ENCODE measurements at places on chromosomes 11 and 22.

- DNase-seq, result no peak
These were observed 61.5 kb downstream of the PDE3B start for GRCh38 chr11:14705067-14705466.

DNA sequence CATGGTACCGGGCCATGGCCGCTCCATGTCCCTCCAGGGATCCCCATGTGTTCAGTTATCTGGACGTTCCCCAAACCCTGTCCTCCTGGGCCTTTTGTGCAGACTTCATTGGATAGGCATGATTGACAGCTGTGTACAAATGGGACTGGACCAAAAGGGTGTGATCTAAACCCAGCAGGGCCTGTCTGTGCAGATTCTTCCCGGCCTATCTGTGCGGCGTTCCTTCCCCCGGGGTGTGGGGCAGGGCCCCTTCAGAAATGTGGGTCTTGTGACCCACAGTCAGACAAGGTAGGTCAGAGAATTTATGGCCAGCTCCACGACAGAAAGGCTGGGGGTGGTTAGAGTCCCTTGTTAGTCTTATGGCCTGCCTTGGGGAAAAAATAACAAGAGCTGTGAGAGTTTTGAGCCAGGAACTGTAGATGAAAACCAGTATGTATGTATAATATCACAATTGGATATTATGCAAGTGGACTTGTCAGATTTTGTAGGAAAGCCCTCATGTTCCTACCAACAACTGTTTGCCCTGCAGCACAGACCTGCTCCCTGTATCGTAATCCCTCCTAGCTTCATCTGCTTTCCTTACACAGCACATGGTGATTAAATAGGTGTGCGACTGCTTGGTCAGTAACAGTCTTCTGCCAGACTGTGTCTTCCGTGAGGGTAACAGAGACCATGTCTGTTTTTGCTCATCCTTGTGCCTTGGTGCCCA lies 31.7 kb downstream of the AP2A2 start:
- DNase-seq, result no peak

DNA sequence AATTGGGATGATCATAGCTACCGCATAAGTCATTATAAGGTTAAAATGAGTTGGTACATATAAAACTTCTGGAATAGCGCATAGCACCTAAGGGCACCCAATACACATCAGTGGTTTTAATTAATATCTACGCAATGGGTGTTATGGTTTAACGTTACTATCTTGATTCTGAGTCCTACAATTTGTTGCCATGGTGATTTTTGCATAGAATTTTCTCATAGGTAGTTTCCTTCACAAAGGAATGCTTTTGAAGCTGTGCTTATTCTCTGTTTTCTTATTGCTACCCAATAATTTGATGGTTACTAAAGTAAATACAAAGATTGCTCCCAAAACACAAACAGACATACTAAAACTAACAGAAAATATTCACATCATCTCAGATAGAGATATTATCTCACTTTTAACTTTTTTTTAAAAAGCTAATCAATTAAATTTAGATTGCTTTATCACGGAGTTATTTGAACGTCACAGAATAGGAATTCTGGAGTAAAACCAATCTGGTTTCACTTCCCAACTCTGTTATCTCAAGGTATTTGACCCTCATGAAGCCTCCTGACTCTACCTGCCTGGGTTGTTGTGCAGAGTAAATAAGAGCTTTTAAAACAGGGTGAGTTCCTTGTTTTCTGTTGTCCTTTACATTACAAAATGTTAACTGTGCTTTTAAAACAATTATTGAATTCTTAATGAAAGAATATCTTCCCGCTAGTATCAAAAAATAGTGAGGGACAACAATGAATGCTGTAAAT lies 635.5 kb upstream of the CCDC90B start:
- no peak for DNase-seq

DNA sequence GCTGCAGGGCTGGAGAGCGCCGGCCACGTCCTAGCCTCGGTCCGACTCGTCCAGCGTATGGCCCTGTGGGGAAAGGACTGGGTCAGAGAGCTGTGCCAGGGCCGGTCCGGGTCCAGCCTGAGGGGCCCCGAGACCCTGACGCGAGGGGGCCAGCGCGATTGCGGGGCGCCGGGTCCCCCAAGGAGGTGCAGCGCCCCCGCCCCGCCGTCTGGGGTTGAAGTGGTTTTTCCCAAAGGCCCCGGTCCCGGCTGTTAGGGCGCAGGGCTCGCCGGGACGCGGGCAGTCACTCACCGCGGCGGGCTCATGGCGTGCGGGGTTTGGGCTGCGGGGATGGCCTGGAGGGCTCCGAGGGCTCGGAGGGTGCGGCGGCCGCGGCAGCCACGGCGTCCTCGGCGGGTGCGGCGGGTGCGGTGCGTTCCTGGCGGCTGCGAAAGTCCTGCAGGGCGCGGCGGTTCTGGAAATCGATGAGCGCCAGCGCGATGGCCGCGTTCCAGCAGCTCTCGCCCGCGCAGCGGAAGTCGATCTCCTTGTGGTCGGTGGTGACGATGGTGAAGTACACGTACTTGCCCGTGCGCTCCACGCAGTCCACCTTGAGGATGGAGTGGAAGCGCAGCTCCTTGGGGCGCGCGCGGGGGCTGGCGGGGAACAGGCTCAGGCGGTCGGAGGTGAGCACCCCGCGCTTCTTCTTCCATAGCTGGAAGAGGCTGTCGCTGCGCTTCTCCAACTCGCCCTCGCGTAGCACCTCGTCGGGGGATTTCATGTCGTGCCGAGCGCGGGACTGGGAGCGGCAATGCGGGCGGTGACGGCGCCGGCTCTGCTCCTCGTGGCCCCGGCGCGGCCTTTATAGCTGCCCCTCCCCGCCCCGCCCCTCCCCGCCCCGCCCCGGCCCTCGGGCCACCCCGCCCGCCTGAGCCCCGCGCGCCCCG lies at the start of gene PHLDA2:
TSS of gene PHLDA2 (minus strand) at position 816 of the 926 bp plus-strand sequence. CDS start at position 760, 56 bp downstream.
- DNase-seq, result peak; percentile 74

DNA sequence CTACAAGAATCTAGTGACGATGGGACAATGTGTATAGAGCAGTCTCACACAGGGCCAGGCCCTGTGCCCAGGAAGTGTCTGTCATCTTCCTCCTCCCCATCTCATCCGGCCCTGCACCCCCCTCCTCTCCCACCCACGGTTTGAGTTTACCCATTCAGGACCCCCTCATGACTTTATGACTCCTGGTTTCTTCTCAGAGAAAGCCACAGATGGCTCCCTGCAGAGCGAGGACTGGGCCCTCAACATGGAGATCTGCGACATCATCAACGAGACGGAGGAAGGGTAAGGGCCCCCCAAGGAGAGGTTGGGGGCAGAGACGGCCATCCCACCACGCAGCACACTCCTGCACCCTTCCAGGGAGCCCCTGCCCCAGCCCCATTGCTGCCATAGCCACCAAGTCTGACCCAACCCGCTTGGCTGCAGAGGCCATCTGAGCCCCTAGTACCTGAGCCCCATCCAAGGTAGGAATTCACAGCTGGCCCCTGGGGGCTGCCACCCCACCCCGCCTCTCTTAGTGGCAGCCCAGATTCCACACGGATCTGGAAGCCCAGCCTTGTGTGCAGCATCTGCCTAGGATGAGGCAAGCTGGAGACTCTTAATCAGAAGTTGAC lies 18.1 kb downstream of the TOM1 start:
- DNase-seq, result no peak

- DNase-seq, result no peak
These were observed 19.7 kb downstream of the MOGAT2 start for GRCh38 chr11:75737314-75737713.

DNA sequence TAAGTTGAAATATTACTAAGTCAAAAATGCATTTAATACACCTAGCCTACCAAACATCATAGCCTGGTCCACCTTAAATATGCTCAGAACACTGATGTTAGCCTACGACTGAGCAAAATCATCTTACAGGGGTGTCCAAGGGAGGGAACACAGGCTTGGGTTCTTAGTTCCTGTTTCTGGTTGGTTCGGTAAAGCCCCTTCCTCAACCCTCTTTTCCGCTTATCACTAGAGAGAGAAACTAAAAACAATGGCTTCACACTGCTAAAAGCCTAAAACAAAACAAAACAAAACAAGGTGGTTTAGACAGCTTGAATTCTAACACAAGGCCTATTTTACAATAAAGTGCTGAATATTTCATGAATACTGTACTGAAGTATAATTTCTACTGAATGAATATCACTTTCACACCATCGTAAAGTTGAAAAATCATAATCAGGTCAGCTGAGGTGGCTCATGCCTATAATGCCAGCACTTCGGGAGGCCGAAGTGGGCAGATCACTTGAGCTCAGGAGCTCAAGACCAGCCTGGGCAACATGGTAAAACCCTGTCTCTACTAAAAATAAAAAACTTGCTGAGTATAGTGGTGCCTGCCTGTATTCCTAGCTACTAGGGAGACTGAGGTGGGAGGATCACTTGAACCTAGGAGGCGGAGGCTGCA lies 118.0 kb downstream of the SIK3 start:
- DNase-seq, result no peak

DNA sequence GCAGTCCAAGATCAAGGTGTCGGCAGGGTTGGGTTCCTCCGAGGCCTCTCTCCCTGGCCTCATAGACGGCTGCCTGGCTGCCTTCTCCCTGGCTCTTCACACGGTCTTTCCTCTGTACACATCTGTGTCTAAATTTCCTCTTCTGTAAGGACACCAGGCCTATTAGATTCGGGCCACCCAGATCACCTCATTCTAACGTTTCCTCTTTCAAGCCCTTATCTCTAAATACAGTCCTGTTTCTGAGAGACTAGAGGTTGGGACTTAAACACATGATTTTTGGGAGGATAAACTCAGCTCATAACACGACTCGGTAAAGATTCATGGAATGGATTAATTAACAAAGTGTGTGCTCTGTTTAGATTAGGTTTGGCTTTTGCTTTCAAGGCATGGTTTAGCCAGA lies 136.0 kb upstream of the SORL1-AS1 start:
- DNase-seq, result no peak

GRCh38 chr11:72441752-72442207 lies 7.4 kb upstream of the CLPB start:
- peak; percentile 10 for DNase-seq

DNA sequence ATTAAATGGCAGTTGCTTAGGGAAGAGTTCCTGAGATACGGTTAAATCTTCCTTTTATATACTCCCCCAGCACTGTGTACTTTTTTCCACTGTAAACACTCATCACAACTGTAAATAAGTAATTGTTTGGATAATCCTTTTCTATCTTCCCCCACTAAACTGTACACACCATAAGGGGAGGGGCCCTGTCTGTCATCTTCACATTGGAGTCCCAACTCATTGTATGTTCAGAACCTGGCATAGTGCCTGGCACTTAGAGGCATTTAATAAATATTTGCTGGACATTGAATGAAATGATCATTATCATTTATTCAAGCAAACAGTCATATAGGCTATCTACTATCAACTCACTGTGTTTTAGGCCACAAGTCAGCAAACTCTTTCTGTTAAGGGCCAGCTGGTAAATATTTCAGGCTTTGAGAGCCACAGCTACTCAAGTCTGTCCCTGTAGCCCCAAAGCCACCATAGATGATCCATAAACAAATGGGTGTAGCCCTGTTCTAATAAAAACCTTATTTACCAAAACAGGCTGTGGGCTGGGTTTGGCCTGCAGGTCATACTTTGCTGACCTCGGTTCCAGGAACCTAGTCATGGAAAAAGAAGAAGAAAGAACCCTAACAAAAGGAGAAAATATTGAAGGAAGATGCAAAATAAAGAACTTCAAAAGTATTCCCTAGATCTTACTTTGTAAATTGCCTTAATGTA lies 70.0 kb downstream of the AMOTL1 start:
- DNase-seq, result no peak

- DNase-seq, result no peak
These were observed 784.8 kb downstream of the TBC1D22A start for GRCh38 chr22:47547239-47547661.

DNA sequence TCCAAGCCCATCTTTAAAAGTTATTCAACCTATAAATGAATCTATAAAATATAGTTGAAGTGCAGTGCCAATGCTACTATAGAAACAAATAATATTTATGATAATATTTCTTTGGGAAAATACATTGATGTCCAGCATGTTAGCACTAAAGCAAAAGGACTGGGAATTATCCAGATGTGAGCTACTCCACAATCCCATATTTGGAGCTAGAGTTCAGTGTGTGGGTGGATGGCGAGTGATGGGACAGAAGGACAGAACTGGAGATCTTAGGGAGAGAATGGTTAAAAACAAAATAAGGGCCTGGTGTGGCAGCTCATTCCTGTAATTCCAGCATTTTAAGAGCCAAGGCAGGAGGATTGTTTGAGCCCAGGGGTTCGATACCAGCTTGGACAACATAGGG lies 216.8 kb downstream of the TMEM135 start:
- DNase-seq, result no peak

- no peak for DNase-seq
These were observed 177.5 kb upstream of the POU2AF2 start for GRCh38 chr11:111067994-111068393.

DNA sequence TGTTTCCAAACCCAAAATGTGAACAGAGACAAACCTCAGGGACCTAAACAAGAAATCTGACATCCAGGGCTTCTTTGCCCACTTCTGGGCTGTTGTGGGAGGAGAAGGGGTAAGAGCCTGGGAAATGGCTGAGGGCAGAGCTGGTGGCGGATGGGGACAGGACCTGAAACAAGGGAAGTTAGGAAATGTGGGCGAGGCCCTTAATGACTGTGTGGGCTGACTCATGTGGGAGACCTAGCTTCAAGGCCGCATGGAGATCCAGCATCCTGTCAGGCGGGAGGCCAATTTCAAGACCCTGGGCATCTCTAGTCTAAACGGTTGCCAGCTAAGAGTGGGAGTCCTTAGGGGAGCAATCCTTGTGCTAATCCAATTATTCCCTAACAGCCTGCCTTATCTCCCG lies 2.1 kb upstream of the OAF start:
- peak; percentile 79 for DNase-seq

DNA sequence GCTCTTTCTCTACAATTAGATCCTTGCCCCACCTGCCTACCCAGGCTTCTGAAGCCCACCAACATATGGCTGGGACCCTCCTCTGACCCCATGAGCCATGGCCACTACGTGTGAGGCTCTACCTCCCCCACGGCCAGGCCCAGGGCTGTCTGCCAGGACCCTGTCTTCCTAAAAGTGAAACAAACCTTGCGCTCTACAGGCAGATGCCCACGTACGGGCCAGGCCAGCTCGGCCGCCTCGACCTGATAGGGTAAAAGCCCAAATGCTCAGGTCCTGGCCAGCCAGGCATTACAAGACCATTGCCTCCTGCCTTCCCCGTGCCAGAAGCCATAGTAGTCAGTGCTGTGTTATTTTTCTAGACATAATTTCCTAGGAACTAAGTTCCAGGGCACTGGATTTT lies 1496.4 kb downstream of the BRD1 start:
- no peak for DNase-seq

DNA sequence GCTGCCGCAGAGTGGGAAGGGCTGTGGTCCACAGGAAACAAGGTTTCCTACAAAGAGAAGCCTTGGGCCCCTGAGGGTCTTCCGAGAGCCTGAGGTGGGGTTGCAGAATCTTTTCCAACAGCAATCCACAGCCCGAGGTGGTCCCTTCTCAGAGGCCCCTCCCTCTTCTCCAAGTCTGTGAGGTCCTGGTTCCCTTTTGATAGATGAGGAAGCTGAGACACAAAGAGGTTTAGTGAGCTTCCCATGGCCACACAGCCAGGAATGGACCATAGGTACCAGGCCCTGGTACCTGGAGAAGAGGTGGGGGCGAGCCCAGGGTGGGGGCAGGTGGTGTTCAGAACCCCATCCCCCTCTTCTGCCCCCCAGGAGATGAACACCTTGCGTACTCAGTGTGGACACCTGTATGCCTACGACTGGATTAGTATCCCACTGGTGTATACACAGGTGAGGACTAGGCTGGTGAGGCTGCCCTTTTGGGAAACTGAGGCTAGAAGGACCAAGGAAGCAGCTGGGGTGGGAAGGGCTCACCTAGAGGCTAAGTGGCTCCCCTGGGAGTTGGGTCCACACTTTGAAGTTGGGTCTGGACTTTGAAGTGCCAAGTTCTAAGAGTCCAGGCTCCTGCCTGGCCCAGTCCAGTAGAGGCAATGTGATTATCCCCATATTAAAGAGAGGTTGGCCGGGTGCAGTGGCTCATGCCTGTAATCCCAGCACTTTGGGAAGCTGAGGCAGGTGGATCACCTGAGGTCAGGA lies 7.0 kb downstream of the BEST1 start:
- no peak for DNase-seq

All from fibroblast of skin of right quadriceps (primary cell).